ENCODE measurements at places on chromosomes 16 and 17. TPM values are rescaled to one million over a fixed set of nuclear protein-coding genes. Genes with fewer than 3 reads are reported as not detected.

- DNase-seq: no peak
Measured at GRCh38 chr16:57024894-57025680, 35.7 kb downstream of the NLRC5 start.

DNA sequence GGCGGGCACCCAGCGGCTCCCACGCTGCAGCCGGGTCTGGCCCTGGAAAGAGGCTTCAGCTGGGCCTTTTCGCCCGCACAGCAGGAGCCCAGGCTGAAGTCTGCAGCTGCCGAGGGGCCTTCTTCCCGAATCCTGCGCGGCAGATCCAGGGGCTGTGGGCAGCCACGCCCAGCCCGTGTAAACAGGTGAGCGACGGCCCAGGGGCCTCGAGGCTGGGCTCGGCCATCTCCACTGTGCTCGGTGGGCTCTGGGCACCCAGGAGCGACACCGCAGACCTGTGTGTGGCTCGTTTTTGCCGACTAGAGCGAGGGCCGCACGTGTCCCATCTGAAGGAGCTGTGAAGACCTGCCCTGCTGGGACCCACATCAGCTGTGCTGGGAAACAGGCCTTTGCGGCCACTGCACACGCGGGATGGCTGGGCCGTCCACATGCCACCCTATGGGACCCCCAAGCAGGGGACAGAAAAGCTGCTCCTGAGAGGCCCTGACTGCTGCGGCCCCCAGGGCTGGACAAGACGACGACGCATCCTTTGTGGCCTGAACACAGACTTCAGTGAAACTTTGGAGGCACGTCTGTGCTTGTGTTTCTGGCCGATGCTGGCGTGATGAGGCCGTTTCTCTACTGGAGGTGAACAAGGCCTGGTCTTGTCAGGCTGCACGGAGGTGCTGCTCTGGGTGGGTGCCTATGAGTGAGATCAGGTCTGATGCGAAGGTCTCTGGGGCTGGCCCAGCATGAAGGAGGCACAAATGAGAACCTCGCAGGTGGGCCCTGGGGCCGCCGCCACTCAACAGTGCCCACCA is 5.2 kb upstream of the APRT start:
- DNase-seq: no peak

GRCh38 chr16:79811541-79811940 is 211.0 kb upstream of the MAF start:
- peak; percentile 68 for DNase-seq

The CDRT15L2 gene
- not detected for total RNA-seq

The TIMM22 gene
- total RNA-seq: 18.7 TPM

The AMZ2 gene
- 90.0 TPM for total RNA-seq

The CLDN7 gene
- total RNA-seq: 200 TPM

Data from epithelial cell of proximal tubule (primary cell).